ENCODE measurements at places on chromosomes 16 and 17.

DNA sequence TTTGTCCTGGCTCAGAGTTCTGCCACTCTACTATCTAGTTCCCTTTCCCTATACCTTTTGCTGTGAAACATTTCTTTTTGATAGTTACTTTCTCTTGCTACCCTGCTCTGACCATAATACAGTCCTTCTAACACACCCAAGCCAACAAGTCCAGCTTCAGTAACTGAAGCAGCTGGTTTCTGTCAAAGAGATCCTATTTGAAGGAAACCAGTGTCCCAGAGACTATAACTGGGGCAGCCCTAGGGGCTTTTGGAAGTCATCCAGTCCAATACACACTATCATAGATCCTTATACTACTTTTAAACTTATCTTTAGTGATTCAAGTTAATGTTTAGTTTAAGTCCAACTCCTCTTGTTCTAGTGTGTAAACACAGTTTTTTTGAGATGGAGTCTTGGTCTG is 17.3 kb upstream of the DHRS13 start:
- ATAC-seq: no peak

DNA sequence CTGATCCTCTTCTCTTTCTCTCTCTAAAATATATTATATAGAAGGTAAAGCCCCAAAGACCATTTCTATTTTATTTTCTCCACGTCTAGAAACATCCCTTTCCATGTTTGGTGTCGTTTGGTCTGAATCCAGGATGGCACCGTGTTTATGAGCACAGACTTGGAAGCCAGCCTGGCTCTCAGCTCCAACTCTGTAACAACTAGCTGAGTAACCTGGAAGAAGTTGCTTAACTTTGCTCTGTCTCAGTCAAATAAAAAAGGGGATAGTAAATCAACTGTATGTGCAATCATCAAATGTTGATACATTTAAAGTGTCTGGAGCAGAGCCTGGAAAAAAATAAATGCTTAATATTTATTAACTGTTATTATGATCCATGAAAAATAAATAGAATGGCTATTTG is 249.8 kb upstream of the MAF start:
- ATAC-seq: no peak

DNA sequence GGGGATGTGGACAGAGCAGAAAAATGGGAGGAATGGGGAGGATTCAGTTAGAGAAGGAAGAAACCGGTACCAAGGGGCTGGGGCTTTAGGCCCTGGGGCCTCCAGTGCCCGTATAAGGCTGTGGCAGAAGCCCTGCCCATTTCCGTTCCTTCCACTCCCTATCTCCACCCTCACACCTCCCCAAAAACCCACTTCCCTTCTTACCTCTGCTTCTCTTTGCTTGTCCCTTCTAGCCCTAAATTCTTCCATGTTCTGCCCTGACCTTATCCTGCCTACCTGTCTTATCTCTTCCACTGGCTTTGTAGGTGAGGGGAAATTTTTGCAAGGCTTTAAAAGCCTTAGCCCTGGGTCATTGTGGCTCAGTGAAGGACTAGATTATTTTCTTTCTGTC is 4.1 kb downstream of the RNF167 start:
- no peak for ATAC-seq

GRCh38 chr17:15388356-15389041 is 47.1 kb upstream of the TEKT3 start:
- no peak for ATAC-seq

DNA sequence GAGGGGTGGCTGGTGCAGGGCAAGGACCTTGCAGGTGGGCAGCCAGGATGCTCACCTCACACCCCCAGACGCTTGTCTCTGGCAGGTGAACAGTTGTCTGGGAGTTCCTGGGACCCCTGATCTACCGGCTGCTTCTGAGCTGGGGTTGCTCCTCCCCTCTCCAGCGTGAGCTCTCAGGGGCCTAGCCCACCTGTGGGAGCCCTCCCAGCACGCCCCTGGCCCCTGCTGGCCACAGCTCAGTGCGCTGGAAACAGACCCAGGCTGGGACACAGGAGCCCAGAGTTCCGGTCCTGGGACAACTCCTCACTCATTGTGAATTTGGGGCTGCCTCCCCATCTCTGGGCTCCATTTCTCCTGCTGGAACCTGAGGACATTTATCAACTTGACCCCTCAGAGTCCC is 30.3 kb downstream of the ARHGAP23 start:
- no peak for ATAC-seq

DNA sequence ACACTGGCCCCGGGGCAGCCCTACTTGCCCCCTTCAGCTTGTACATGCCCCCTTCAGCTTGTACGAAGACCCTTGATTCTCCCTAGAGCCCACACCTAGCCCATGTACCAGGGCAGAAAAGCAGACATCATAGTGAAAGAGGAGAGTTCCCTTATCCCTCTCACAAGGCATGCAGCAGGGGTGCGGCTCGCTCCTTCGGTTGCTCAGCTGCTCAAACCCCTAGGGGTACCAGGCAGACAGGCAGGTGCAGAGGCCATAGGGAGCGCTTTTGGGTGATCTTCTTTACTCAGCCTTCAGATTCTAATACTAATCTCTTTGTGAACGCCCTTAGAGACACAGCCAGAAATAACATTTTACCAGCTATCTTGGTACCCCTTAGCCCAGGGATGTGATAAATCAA is 286.3 kb downstream of the NPIPA8 start:
- no peak for ATAC-seq
